ENCODE measurements at places on chromosomes 3 and 15. TPM values are rescaled to one million over a fixed set of nuclear protein-coding genes. Genes with fewer than 3 reads are reported as not detected.

- no peaks in the 10 kb centered on the region for H3K27me3 ChIP-seq
- no peak overlapping the region for H3K4me3 ChIP-seq
- H3K4me1 ChIP-seq, result no peaks in the 10 kb centered on the region
- H3K36me3 ChIP-seq, result no peaks in the 10 kb centered on the region
- DNase-seq, result no peak
These were observed 6.7 kb upstream of the NCEH1 start for GRCh38 chr3:172717493-172718088.

- H3K4me3 ChIP-seq, result no peak overlapping the region
- no peaks in the 10 kb centered on the region for H3K4me1 ChIP-seq
- no peaks in the 10 kb centered on the region for H3K27me3 ChIP-seq
- H3K36me3 ChIP-seq, result no peaks in the 10 kb centered on the region
- no peak for DNase-seq
These were observed 54.7 kb upstream of the INSYN1 start for GRCh38 chr15:73807865-73808264.

- H3K27me3 ChIP-seq, result no peaks in the 10 kb centered on the region
- no peak for DNase-seq
These were observed 1.1 kb upstream of the KPNA1 start for GRCh38 chr3:122515870-122516269.

- no peak overlapping the region for H3K4me3 ChIP-seq
- no peaks in the 10 kb centered on the region for H3K27me3 ChIP-seq
- DNase-seq, result no peak
- H3K27ac ChIP-seq, result no peak overlapping the region
- H3K4me1 ChIP-seq, result no peaks in the 10 kb centered on the region
These were observed 27.8 kb downstream of the DUSP7 start for GRCh38 chr3:52028572-52028971.

Gene IL20RB
- total RNA-seq, result 3.6 TPM

Gene CD80
- total RNA-seq, result 1.8 TPM

Gene MUC13
- 0.18 TPM for total RNA-seq

Gene SSUH2
- 0.78 TPM for total RNA-seq

Gene KBTBD8
- total RNA-seq, result 1.2 TPM

Data from aorta (tissue), 5 donors.